ENCODE measurements at places on chromosomes 5 and 9.
A peak's percentile ranks its signal among the peaks of the same experiment; 100 is the strongest.

- no peak for DNase-seq
Measured at GRCh38 chr9:32647671-32648070, 12.2 kb upstream of the TAF1L start.

- DNase-seq, result peak; percentile 95
Measured at GRCh38 chr5:81422671-81423070, 28.7 kb upstream of the ACOT12 start.

GRCh38 chr5:147140558-147140957, 94.3 kb upstream of the STK32A start:
- no peak for DNase-seq

GRCh38 chr9:90896231-90896630, 94.6 kb downstream of the SYK start:
- DNase-seq, result no peak

- no peak for DNase-seq
Measured at GRCh38 chr5:72799721-72800120, 16.7 kb upstream of the TNPO1 start.

- peak; percentile 6 for DNase-seq
Measured at GRCh38 chr9:17398350-17398749, 180.5 kb upstream of the SH3GL2 start.
